NCI-H1436 treated with DMSO at 0.1 percent for 48 hours (cell line): ENCODE measurements at places on chromosomes 2 and 18.

DNA sequence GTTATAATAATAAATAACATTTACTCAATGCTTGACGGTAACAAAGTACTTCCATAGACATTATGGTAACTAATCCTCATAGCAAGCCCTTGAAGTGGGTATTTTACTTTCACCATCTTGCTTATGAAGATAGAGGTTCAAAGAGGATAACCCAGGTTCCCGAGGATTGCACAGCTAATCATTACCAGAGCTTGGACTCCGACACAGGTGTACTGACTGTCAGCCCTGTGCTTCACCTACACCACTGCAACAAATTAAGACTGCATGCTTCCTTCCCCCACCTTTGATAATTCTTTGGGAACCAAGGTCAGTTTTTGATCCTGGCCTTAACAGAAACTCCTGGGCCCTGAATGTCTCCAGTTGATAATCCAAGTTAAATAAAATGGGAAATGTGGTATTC lies 48.9 kb downstream of the FAM98A start:
- no peak for DNase-seq

DNA sequence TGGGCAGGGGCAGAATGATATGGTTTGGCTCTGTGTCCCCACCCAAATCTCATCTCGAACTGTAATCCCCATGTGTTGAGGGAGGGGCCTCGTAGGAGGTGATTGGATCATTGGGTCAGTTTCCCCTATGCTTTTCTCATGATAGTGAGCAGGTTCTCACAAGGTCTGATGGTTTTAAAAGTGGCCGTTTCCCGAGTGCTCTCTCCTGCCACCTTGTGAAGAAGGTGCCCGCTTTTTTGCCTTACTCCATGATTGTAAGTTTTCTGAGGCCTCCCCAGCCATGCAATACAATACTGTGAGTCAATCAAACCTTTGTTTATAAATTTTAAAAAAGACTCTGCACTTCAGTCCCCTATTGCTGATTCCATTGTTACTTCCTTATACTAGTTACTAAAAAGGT lies 82.9 kb upstream of the CDKL4 start:
- no peak for DNase-seq

DNA sequence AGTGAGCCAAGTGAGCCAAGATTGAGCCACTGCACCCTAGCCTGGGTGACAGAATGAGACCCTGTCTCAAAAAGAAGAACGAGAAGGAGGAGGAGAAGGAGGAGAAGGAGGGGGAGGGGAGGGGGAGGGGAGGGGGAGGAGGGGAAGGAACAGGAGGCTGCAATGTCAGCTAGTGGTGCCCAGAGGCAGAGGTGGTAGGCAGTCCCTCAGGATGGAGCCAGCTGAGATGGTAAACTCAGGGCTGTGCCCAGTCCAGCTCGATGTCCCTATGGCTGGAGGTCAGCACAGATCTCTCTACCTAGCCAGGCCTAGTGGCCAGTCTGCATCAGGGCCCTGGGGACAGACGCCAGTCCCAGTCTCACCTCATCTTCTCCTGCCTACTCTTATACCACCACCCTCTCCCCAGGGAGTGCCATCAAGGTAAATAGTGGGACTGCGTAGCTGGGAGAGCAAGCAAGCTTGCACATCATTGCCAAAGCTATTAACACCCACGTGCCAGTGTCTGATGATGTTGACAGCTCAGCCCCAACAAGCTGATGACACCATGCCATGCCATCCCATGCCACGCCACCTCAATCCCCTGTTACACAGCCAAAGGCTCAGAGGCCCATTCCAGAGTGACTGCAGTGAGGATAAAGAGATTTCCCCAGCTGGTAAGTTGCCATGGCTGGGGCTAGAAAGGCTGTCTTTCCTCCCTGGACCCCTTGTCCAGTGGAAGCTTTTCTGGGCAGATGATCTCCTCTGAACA lies 7.6 kb upstream of the PLB1 start:
- no peak for DNase-seq

- DNase-seq: no peak
Measured at GRCh38 chr18:62088156-62088555, 98.7 kb downstream of the PIGN start.

- DNase-seq: no peak
Measured at GRCh38 chr2:201073071-201073470, 1.3 kb downstream of the NDUFB3 start.
